Ecto neural progenitor cell (in vitro differentiated cells): ENCODE measurements at places on chromosomes 4 and X.

- no peak for DNase-seq
These were observed 642.6 kb downstream of the PCDH7 start for GRCh38 chr4:31362756-31363155.

DNA sequence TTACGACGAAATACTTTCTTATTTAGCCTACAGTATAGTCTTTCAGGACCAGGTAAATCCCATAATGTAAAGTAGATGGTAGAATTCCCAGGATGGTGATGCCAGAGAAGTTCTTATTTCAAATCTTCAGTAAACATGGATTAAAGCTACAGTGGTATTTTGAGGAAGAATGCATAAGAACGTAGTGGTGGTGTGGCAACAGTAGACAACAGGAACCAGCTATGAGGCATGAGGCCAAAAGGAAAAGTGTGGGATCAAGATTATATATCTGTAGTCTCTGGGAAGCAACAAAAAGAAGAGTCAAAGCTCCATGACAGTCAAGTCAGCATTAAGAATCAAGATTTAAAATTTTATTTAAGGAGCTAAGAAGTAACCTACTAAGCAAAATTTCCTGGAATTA is 60.2 kb downstream of the METTL14 start:
- DNase-seq, result no peak

- no peak for DNase-seq
These were observed 85.0 kb downstream of the JAKMIP1 start for GRCh38 chr4:6115342-6115741.

DNA sequence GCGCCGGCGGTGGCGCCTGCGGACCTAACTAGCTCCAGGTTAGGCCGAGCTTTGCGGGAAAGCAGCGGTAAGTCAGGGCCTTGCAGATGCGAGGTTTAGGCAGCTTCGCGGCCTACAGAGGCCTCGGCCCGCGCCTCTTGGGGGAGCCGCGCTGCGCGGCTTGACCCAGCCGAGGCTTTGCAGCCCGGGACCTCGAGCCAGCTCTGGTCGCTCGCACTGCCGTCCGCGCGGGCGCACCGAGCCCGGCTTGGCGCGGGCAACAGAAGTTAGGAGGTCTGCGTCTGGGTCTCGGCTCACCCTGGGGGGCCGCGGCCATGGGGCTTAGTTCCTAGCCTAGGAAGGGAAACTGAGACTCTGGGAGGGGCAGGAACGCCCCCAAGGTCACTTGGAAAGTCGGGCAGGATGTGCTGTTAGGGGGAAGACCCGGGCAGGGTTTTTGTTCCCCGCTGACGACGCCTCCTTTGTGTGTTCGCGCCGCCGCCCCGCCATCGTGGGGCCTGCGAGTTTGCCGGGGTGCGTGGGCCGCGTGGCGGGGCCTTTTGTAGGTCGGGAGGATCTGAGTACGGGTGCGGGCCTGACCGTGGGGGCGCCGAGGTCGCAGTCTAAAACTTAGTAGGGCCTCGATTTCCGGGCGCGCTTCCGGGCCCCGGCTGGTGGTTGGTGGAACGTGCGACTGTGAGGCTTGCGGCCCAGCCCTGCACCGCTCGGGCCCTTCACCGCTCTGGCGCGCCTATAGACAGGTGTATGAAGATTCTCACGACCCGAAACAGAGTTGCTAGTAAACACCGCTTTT is 482 bp downstream of the RNF4 start:
- DNase-seq, result peak; percentile 60

- no peak for DNase-seq
These were observed 481.3 kb downstream of the NAF1 start for GRCh38 chr4:162685410-162685809.

GRCh38 chr4:149645790-149646189 is 169.9 kb downstream of the IQCM start:
- DNase-seq, result no peak

- DNase-seq, result peak; percentile 69
These were observed 54.5 kb upstream of the BCOR start for GRCh38 chrX:40152173-40152711.

- no peak for DNase-seq
These were observed 602.1 kb downstream of the RAB28 start for GRCh38 chr4:12881945-12882584.

GRCh38 chr4:24935856-24936255 is 23.0 kb upstream of the CCDC149 start:
- DNase-seq, result no peak

DNA sequence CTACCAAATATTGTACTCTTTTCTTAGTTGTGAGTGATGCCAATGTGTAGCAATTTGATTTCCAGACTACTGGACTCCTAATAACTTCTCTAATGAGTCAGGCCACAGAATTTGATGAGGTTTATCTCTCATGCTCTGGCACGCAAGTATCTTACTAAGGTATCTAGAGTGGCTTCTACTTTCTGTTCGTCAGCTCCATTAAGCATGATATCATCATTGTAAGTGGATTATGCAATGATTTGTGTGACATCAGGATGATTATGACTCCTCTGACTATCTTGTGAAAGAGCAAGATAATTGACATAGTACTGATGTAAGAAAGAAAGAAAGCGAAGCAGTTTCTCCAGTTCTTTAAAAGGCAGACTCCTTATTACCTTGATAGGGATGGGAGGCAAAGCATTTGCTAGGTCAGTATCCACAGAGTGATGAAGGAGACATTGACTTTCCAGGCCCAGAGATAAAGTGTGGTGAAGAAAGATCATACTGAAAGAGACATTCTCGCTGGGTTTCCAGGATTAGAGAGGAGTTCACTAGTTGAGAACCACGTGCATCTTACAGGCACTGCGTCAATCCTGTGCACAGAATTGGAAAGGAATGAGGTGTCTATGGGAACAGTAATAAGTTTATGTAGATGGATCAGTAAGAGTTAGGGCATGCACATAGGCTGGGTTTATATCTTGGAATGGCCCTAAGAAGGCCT is 161.9 kb upstream of the STK26 start:
- no peak for DNase-seq

DNA sequence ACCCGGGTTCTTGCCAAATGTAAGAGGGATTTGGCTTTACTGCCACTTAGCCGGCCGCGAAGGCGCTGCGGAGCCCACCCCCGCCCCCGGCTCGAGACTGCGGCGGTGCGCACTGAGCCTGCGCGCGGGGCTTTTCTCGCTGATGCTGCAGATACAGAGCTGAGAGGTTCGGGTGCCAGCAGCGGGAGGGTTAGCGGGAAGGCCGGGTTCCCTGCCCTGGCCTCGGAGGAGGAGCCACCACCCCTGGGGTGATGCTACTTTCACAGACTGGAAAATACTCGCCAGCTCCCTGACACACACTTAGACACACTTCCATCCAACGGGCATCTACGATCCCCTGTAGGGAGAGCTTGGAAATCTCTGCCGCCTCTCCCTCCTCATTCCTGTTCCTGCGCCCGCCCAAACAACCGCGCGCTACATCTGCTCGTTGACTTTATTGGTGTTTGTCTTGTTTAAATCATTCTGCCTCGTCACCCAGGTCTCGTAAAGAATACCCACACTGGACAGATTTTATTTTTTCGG is 2.1 kb upstream of the PCDH7 start:
- DNase-seq, result peak; percentile 82

- no peak for DNase-seq
These were observed 419.9 kb upstream of the NWD2 start for GRCh38 chr4:36824682-36825081.

- peak; percentile 87 for DNase-seq
These were observed at the start of gene HSD17B10 for GRCh38 chrX:53433651-53434639. Gene HSD17B10, minus strand, starts transcription at chrX:53434370. Its CDS starts 25 bp downstream, at chrX:53434345.

- DNase-seq, result no peak
These were observed 3.0 kb downstream of the BMP15 start for GRCh38 chrX:50913520-50913919.

DNA sequence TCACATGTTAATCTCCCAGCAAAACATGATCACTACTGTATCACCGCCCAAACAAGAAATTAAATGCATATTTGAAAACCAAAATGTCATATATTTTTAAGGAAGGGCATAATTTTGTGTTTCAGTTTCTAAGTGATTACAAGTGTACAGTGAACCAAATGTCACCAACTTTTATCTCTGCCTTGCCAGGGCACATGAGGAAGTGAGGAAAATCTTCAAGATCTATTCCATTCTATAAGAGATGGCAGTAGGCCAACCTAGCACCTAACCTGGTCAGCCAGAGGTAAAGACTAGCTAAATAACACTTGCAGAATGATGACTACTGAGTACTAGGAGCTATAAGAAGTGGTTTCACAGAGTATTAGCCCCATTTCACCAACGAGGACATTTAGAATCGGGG is 107.2 kb downstream of the ATP11C start:
- no peak for DNase-seq

GRCh38 chr4:6538575-6538974 is 36.4 kb upstream of the MAN2B2 start:
- DNase-seq, result no peak

- no peak for DNase-seq
These were observed 2.1 kb upstream of the DIAPH2 start for GRCh38 chrX:96682516-96682915.

GRCh38 chrX:155027509-155028066 is 944 bp downstream of the FUNDC2 start:
- no peak for DNase-seq

GRCh38 chrX:130699618-130700017 is 203.4 kb downstream of the ENOX2 start:
- DNase-seq, result no peak

DNA sequence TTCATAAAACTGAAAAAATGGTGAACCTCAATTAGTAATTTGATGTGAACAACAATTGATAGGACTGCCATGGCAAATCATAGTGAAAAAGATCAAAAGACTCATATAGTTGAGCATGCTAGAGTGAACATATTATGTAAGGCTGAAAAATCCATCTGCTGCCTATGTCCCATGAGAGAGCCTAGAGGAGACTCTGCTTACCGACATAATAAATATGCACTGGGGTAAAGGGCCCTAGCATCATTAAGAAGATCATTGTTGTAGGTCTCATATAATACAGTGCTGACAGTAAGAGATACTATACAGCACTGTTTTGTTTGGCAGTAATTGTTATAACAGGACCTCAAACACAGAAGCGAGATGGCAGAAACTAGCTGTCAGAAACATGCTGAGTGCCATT is 229.0 kb downstream of the PABPC4L start:
- no peak for DNase-seq

- no peak for DNase-seq
These were observed 10.5 kb downstream of the SEPTIN11 start for GRCh38 chr4:76960014-76960413.

GRCh38 chrX:45762699-45763647 is 562.3 kb upstream of the DIPK2B start:
- no peak for DNase-seq

GRCh38 chr4:138242076-138242833 is at the start of gene SLC7A11:
Gene SLC7A11, minus strand, starts transcription at chr4:138242349. Its CDS starts 280 bp downstream, at chr4:138242069.
- peak; percentile 72 for DNase-seq

- no peak for DNase-seq
These were observed 98.2 kb downstream of the FRYL start for GRCh38 chr4:48681856-48682255.
